IPS DF 19.7 (cell line): ENCODE measurements at places on chromosomes 3 and 15.

DNA sequence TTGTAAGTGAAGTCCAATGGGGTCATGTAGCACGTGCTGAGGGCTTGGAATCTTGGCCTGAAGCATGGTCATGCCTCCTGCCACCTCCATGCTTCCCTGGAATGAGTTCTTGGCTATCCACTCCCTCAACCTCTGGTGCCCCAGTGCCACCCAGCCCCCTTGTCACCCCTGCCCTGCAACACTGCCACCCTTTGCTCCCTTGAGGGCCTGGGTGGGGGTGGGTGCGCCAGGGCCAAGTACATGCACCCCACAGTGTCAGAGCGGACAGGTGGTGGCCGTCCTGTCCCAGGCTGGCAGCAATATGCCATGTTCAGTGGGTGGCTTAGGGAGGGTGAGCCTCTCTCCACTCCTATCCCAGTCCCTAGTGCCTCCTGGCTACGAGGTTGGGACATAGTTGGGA is 27.6 kb upstream of the C15orf39 start:
- no peak for DNase-seq

GRCh38 chr3:195900436-195901355 is 7.7 kb downstream of the TNK2 start:
- no peak for DNase-seq

- DNase-seq = no peak
Observed at GRCh38 chr15:27082526-27082925, 111.5 kb downstream of the GABRG3 start.

- no peak for DNase-seq
Observed at GRCh38 chr3:16364323-16364722, 99.3 kb downstream of the OXNAD1 start.

GRCh38 chr3:47601281-47601680 is 22.6 kb upstream of the CSPG5 start:
- no peak for DNase-seq

- DNase-seq = no peak
Observed at GRCh38 chr3:195856410-195857084, 44.8 kb upstream of the MUC4 start.

DNA sequence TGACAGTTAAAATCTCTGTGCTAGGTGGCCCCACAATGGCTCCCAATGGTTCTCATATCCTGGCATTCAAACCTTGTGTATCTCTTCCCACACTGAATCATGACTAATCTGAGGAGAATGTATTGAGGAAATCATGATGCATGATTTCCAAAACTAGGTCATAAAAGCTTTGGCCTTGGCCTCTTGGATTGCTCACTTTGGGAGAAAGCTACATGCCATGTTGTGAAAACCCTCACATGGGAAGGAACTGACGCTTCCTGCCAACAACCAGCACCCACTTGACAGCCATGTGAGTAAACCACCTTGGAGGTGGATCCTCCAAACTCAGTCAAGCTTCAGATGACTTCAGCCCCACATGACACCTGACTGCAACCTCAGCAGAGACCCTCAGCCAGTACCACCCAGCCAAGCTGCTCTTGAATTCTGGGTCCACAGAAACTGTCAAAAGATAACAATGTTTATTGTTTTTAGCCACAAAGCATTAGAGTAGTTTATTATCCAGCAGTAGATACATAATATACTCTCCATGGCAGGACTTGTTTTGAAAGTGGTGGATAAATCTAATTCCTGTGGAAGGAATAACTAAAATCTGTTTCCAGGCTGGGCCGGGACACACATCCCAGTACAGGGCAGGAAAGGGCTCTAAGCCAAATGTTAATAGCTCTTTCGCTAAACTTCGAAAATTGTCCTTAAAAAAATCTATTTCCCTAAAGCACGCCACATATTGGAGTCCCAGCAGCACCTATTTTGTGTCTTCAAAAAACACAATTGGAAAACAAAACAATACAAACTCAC is 1.0 kb upstream of the ZNF620 start:
- no peak for DNase-seq

DNA sequence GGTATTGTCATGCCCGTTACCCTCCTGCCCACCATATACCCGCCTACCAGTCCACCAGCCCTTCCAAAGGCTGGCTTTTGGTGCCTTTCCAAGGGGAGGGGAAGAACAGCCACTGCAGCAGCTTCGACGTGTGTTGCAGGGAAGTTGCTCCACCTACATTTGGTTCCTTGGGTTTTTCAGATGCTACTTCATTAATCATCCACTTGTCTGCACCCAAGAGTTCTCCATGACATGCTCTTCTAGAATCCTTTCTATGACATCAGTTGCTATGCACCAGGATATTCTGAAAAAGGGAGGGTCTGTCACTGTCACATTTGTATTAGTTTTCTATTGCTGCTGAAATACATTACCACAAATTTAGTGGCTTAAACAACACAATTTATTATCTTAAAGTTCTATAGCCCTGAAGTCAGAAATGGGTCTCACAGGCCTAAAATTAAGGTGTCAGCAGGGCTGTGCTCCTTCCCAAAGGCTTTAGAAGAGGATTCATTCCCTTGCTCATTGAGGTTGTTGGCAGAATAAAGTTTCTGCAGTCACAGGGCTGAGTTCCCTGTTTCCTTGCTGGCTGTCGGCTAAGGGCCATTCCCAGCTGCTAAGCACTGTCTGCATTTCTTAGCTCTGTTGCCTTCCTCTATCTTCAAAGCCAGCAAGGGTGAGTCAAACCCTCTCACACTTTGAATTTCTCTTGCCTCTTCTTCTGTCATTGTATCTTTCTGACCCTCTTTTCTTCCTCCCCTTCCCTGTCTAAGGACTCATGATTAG is at the start of gene LYZL4:
TSS of gene LYZL4 (minus strand) at position 241 of the 762 bp plus-strand sequence. CDS start 3,359 bp downstream, outside the sequence.
- DNase-seq = no peak

- no peak for DNase-seq
Observed at GRCh38 chr15:41901431-41901830, 7.6 kb upstream of the SPTBN5 start.

DNA sequence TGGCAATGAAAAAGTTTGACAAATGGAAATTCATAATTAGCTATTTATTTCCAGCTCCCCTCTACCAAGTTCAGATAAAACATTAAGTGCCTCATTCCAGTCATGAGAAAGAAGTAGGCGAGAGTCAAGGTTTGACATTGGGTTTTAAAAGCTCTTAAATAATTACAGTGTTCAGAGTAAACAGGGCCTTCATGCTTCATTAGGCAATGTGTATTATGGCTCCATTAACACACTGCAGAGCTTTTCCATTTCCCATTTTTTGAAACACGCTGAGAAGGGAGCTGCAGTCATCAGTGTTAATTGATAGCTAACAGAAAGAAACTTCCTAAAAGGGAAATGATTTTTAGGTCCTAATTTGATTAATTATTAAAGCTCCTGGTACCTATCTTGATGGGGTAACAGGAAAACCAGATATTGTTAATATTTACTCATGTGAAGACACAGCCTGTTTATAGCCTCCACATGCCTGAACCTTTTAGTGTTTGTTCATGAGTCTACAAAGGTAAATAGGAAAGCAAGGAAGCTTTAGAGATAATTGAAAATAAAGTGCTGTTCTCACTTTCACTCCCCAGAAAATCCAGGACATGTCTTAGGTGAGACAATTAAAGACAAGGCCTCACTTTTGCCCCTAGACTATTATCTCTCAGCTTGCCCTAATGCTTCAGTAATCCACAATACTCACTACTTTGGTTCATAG is 28.7 kb downstream of the SST start:
- DNase-seq = no peak

GRCh38 chr3:130379274-130379673 is 33.8 kb downstream of the COL6A5 start:
- no peak for DNase-seq

DNA sequence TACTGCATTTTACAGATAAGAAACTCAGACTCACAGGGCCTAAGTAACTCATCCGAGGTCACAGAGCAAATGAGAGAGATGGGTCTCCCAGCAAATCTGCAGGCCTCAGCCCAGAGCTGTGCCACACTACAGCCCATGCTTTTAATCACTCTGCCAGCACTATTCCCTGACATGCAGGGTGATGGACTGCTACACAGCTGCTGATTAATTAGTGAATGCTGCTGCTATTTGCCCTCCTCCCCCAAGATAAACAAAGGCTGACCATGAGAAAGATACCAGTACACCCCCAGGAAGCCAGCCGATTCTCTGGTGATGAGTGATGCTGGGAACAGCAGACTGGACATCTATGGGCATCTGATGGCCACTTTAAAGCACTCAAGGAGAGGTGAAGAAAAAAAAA is 39.3 kb downstream of the RFTN1 start:
- no peak for DNase-seq

DNA sequence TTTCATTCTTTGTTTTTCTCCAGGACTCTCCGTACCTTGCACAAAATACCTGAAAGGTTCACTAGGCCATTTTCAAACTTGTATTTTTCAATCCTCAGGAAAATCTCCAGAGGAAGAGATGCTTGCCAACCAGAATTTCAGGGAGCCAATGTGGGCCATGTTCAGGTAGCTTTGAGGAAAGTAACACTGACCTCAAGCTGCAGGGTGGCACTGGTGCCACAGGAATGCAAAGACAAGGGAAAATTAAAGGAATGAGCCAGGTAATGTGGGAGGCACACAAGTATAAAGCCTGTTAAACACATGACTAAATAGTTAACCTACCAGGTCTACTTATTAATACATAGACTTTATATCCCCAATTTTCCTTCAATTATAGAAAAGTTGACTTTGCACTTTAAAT is 51.9 kb upstream of the GAP43 start:
- no peak for DNase-seq

DNA sequence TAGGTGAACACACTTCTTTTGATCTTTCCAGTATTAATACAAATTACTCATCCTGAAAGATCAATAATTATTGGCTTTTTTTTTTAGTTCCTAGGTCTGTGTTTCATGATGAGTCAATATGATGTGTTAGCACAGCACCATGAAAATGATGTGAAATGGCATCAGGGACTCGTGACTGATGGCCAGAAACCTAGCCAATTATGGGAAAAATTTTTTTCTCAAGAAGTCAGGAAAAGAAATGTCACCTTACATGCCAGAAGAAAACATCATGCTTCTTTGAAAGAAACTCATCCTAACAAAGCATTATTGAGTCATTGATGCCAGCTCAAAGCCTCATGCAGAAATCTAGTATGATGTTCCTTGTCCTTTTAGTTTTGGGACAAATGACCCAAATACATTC is 468.3 kb upstream of the CBLB start:
- DNase-seq = no peak

DNA sequence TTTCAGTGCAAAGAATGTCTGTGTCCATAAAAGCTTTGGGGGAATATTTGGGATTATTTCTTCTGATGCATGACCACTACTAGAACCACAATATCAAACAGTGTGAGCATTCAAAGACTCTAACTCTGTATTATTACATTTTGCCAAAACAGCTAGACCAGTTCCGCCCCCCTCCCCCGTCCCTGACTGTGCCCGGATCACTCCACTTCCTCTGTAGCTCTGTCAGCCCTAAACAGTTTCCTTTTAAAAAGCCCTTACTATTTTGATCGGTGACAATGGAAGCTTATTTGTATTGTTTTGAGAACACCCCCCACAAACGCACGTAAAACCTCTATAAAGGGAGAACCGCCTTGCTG is 36.6 kb upstream of the EPHB3 start:
- no peak for DNase-seq

GRCh38 chr3:138694287-138695007 is 85.9 kb downstream of the FAIM start:
- no peak for DNase-seq

DNA sequence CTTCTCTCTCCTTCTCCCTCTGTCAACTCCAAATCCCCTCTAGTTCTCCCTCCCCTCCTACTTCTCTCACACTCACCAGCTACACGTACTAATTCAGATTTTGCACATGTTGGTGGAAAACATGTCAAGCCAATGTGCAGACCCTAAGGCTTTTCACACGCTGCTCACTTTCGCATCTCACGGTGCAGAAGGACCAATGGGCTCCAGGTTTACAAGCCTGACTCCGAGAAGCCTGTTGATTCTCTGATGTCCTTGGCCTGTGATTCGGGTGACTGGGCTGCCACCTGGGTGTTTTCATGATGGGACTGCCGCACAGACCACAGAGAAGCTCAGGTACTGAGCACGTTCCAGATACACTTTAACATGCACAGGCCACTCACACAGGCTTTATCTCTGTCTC is 3.7 kb downstream of the FOXL2NB start:
- DNase-seq = no peak

GRCh38 chr15:98272625-98273024 is 312.1 kb downstream of the ARRDC4 start:
- DNase-seq = no peak

- DNase-seq = no peak
Observed at GRCh38 chr3:145578471-145578870, 582.5 kb downstream of the PLOD2 start.

DNA sequence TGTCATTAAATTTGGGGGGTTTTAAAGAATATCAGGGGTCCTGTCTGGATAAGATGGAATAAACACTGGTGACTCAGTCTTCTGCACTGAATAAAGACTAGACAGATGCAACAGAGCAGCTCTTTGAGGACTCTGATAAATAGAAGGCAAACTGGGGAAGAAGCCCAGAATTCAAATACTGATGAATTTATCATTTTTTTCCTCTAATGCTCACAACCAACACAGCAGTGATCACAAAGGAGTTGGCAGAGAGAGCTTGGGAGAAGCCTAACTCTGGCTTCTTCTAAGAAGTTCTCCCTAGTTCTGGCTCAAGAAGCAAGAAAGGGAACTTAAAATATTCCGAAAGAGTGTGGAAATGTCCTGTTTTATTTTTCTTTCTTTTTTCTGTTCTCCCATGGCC is 597.8 kb downstream of the FGF12 start:
- DNase-seq = no peak

DNA sequence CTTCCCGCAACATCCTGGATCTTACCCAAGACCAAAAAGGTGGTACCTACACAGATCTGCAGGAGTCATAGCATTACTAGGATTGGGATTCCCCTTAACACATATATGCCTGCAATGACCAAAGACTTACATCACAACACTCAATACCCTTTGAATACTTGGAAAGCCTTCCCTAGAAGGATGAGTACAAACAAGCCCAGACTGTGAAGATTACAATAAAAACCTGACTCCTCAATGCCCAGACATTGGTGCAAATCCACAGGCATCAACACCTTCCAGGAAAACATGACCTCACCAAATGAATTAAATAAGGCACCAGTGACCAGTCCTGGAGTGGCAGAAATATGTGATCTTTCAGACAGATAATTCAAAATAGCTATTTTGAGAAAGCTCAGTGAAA is 326.8 kb downstream of the TBL1XR1 start:
- DNase-seq = no peak

- no peak for DNase-seq
Observed at GRCh38 chr3:44252332-44252959, 10.8 kb downstream of the TOPAZ1 start.

- peak; percentile 30 for DNase-seq
Observed at GRCh38 chr3:106397006-106397405, 528.2 kb upstream of the CBLB start.

DNA sequence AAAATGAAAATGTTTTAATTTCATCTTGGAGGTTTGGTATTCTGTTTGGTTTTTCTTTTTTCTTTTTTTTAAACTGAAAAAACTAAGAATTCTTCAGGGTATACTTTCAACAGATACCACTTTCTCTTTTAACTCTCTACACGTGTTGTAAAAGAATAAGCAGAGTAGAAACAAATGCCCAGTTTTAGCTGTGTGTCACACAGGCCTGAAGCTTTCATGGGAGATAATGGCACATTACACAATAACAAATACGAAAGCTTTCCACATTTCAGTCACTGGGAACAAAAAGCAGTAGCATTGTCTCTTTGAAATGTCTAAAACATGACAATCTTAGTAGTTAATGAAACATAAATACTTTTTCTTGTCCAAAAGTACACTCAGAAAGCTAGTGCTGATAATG is 818.5 kb downstream of the TBL1XR1 start:
- no peak for DNase-seq
